Activated T-cell treated with anti-CD3 and anti-CD28 coated beads, Interleukin-2, amount 50 U/mL, for 72 hours (primary cell): ENCODE measurements at places on chromosomes 5 and 9. TPM values are rescaled to one million over a fixed set of nuclear protein-coding genes. Genes with fewer than 3 reads are reported as not detected.

Gene PAEP
- not detected for total RNA-seq

Gene CD14
- total RNA-seq = not detected

Gene FBP2
- total RNA-seq = not detected

Gene LVRN
- total RNA-seq = not detected

Gene PHF24
- total RNA-seq = 1.00 TPM

Gene TPPP
- 0.29 TPM for total RNA-seq

Gene FASTKD3
- total RNA-seq = 12.3 TPM

Gene EXOC3
- total RNA-seq = 60.1 TPM

Gene MARCOL
- total RNA-seq = not detected

GRCh38 chr5:136409000-136409399, 43.7 kb upstream of the TRPC7 start:
- H3K27me3 ChIP-seq = no peaks in the 10 kb centered on the region
- no peak overlapping the region for H3K4me3 ChIP-seq
- no peaks in the 10 kb centered on the region for H3K36me3 ChIP-seq
- H3K4me1 ChIP-seq = no peaks in the 10 kb centered on the region
- H3K27ac ChIP-seq = no peak overlapping the region

DNA sequence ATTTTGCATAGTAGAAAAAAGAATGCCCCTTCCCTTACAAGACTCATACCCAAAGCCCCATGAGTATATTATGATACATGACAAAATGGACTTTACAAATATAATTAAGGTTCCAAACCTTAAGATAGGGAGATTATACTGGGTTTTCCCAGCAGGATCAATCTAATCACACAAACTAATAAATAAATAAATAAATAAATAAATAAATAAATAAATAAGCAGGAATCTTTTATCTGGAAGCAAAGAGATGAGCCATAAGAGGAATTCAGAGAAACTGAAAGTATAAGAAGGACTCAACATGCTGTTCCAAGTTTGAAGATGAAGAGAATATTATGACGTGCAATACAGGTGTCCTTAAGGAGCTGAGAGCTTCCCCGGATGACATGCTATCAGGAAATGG, 1174.5 kb downstream of the DTWD2 start:
- DNase-seq = no peak
- no peaks in the 10 kb centered on the region for H3K4me1 ChIP-seq
- no peaks in the 10 kb centered on the region for H3K27me3 ChIP-seq
- no peak overlapping the region for H3K27ac ChIP-seq
- H3K36me3 ChIP-seq = no peaks in the 10 kb centered on the region

- peak overlapping the region; percentile 99 for H3K27ac ChIP-seq
- H3K4me3 ChIP-seq = peak overlapping the region; percentile 75
- H3K36me3 ChIP-seq = peaks cover 17% of the 10 kb centered on the region
- no peaks in the 10 kb centered on the region for H3K27me3 ChIP-seq
- peaks cover 90% of the 10 kb centered on the region for H3K4me1 ChIP-seq
These were observed 215.2 kb downstream of the AUH start for GRCh38 chr9:91146391-91147019.

- DNase-seq = no peak
- H3K27me3 ChIP-seq = no peaks in the 10 kb centered on the region
- H3K4me1 ChIP-seq = peaks cover 43% of the 10 kb centered on the region
- no peak overlapping the region for H3K27ac ChIP-seq
These were observed 44.1 kb downstream of the UGCG start for GRCh38 chr9:111940697-111941096.

- peaks cover 26% of the 10 kb centered on the region for H3K27me3 ChIP-seq
- no peak overlapping the region for H3K27ac ChIP-seq
- H3K4me1 ChIP-seq = no peaks in the 10 kb centered on the region
- DNase-seq = no peak
These were observed 41.7 kb downstream of the ACTL7B start for GRCh38 chr9:108813951-108814601.

GRCh38 chr5:85096421-85096820, 711.7 kb upstream of the EDIL3 start:
- H3K36me3 ChIP-seq = no peaks in the 10 kb centered on the region
- no peak overlapping the region for H3K27ac ChIP-seq
- DNase-seq = no peak
- no peak overlapping the region for H3K4me3 ChIP-seq
- H3K27me3 ChIP-seq = no peaks in the 10 kb centered on the region
- H3K4me1 ChIP-seq = no peaks in the 10 kb centered on the region

GRCh38 chr5:108686676-108687075, 61.0 kb upstream of the FER start:
- no peak overlapping the region for H3K4me3 ChIP-seq
- no peaks in the 10 kb centered on the region for H3K36me3 ChIP-seq
- no peak overlapping the region for H3K27ac ChIP-seq
- H3K4me1 ChIP-seq = no peaks in the 10 kb centered on the region
- DNase-seq = no peak

- H3K36me3 ChIP-seq = no peaks in the 10 kb centered on the region
- no peaks in the 10 kb centered on the region for H3K4me1 ChIP-seq
- no peak overlapping the region for H3K4me3 ChIP-seq
- no peak for DNase-seq
- no peak overlapping the region for H3K27ac ChIP-seq
These were observed 71.0 kb upstream of the FAM120A start for GRCh38 chr9:93380410-93381060.

DNA sequence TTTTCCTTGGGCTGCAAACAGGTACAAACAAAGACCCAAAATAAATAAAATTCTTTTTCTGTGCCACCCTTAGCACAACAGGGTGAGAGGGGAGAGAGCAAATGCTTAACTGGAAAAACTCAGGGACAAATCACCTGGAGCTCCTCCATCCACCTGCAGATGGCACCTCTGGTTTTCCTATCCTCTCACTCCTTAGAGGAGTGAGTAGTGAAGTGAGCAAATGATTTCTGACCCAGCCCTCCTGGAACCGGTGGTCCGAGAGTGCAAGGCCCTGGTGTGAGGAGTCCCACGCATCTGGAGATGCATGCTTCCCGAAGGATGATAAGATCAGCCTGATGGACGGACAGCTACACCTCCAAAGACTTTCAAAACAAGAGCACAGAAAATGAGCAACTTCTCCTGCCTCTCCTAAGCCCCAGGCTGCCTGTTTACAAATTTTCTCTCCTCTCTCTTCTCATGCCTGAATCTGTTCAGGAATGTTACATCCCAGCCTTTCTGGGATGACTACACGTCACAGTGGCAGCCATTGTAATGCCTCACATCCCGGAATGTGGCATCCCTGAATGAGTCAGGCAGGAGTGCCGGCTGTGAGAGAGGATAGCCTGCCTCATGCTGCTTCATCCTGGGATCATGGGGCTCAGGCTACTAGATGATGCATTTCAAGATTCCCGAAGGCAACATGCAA, 86.4 kb downstream of the ADRB2 start:
- H3K4me1 ChIP-seq = peaks cover 5% of the 10 kb centered on the region
- H3K27me3 ChIP-seq = peaks cover 16% of the 10 kb centered on the region
- DNase-seq = no peak
- no peak overlapping the region for H3K4me3 ChIP-seq

DNA sequence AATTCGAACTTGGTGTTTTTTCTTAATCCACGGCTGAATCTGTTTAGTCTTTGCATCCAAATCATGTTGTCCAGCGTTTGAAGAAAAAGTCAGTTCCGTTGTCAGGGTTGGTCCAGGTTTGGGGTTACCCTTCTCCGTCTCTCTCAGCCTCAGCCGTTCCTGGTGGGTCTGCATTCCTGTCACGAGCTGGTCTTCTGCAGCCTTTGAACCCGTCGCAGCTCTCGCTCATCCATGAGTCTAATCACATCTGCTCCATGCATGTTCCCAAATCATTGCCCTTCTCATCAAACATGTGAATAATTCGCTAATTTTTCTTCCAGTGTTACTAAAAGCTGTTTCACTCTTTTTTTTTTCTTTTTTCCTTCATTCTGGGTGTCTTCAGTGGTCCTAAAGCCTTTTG, 39.0 kb upstream of the EXOC3 start:
- peaks cover 37% of the 10 kb centered on the region for H3K36me3 ChIP-seq
- no peak overlapping the region for H3K27ac ChIP-seq
- peaks cover 24% of the 10 kb centered on the region for H3K27me3 ChIP-seq
- H3K4me3 ChIP-seq = no peak overlapping the region

GRCh38 chr5:14574096-14574495, 7.5 kb upstream of the OTULINL start:
- no peaks in the 10 kb centered on the region for H3K4me1 ChIP-seq
- no peak overlapping the region for H3K27ac ChIP-seq
- peaks cover under 1% of the 10 kb centered on the region for H3K36me3 ChIP-seq
- no peak overlapping the region for H3K4me3 ChIP-seq
- DNase-seq = no peak

GRCh38 chr5:157362012-157362411, 96.1 kb downstream of the CYFIP2 start:
- H3K4me1 ChIP-seq = peaks cover 5% of the 10 kb centered on the region
- no peak for DNase-seq
- peak overlapping the region; percentile 2 for H3K27ac ChIP-seq
- H3K27me3 ChIP-seq = no peaks in the 10 kb centered on the region
- peaks cover 16% of the 10 kb centered on the region for H3K36me3 ChIP-seq

- no peaks in the 10 kb centered on the region for H3K27me3 ChIP-seq
- no peak overlapping the region for H3K4me3 ChIP-seq
- no peaks in the 10 kb centered on the region for H3K4me1 ChIP-seq
- no peak overlapping the region for H3K27ac ChIP-seq
These were observed 472.5 kb downstream of the IRX1 start for GRCh38 chr5:4068171-4068570.

DNA sequence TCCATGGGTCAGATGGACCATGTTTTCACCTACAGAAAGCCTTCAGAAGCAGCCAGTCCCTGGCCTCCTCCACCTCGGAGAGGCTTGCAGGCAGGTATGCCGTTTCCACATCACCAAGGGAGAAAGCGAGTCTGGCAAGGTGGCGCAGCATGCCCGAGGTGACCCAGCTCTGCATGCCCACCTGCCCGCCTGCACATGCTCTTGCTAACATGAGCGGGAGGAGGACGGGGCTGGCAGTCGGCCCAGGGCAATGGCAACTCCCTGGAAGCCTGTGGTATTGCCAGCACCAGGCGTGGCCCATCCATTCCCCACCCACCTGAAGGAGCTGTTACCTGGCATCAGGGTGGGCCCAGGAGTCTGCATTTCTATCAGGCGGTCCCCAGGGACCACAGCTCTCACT, 3.3 kb upstream of the NINJ1 start:
- no peaks in the 10 kb centered on the region for H3K27me3 ChIP-seq
- DNase-seq = no peak
- H3K27ac ChIP-seq = no peak overlapping the region
- H3K36me3 ChIP-seq = no peaks in the 10 kb centered on the region

DNA sequence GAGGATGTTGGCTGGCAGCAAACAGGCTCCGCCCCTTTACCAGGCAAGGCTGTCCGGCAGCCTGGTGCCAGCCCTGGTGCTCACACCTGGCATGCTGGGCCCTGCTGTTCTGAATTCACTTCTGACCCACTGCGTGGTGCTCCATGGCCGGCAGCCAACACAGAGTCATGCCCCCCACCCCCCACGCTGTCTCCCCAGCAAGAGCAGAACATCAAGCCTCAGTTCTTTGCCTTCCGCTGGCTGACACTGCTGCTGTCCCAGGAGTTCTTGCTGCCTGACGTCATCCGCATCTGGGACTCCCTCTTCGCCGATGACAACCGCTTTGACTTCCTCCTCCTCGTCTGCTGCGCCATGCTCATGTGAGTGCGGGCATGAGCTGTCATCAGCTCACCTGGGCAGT, 12.6 kb upstream of the ENDOG start:
- peaks cover 11% of the 10 kb centered on the region for H3K36me3 ChIP-seq
- no peak overlapping the region for H3K4me3 ChIP-seq

GRCh38 chr5:85663708-85664031, 954.1 kb upstream of the COX7C start:
- no peaks in the 10 kb centered on the region for H3K4me1 ChIP-seq
- DNase-seq = no peak
- no peak overlapping the region for H3K4me3 ChIP-seq
- H3K27ac ChIP-seq = no peak overlapping the region
- no peaks in the 10 kb centered on the region for H3K27me3 ChIP-seq

GRCh38 chr9:14633906-14634565, 59.2 kb downstream of the ZDHHC21 start:
- no peaks in the 10 kb centered on the region for H3K27me3 ChIP-seq
- H3K4me1 ChIP-seq = no peaks in the 10 kb centered on the region
- H3K36me3 ChIP-seq = peaks cover 9% of the 10 kb centered on the region
- no peak overlapping the region for H3K4me3 ChIP-seq

- H3K4me3 ChIP-seq = no peak overlapping the region
- no peaks in the 10 kb centered on the region for H3K27me3 ChIP-seq
- no peaks in the 10 kb centered on the region for H3K36me3 ChIP-seq
- H3K27ac ChIP-seq = no peak overlapping the region
- H3K4me1 ChIP-seq = no peaks in the 10 kb centered on the region
These were observed 111.9 kb downstream of the PDE8B start for GRCh38 chr5:77322406-77322805.

- peaks cover 24% of the 10 kb centered on the region for H3K4me1 ChIP-seq
- H3K27ac ChIP-seq = no peak overlapping the region
- H3K4me3 ChIP-seq = no peak overlapping the region
- peaks cover 44% of the 10 kb centered on the region for H3K27me3 ChIP-seq
These were observed 71.9 kb upstream of the SPATA31E1 start for GRCh38 chr9:87810679-87811178.

DNA sequence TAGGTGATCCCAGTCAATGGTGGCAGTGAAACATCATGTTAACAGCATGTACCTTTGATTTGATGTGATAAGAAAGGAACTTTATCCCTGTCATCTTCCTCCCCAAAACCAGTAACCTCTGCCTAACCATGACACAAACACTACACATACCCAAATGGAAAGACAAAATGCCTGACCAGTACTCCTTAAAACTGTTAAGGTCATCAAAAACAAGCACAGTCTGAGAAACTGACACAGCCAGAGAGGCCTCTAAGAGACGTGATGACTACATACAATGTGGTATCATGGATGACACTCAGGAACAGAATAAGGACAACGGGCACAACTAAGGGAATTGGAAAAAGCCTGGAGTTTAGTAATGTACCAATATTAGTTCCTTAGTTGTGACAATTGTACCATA, 3.9 kb upstream of the IL5 start:
- H3K36me3 ChIP-seq = no peaks in the 10 kb centered on the region
- no peak overlapping the region for H3K27ac ChIP-seq
- H3K4me1 ChIP-seq = peaks cover 40% of the 10 kb centered on the region

GRCh38 chr9:123724211-123724796, 205.6 kb downstream of the DENND1A start:
- H3K27ac ChIP-seq = no peak overlapping the region
- no peaks in the 10 kb centered on the region for H3K27me3 ChIP-seq
- no peak overlapping the region for H3K4me3 ChIP-seq
- no peak for DNase-seq
